ENCODE measurements at places on chromosomes 11 and 22.
A peak's percentile ranks its signal among the peaks of the same experiment; 100 is the strongest.

DNA sequence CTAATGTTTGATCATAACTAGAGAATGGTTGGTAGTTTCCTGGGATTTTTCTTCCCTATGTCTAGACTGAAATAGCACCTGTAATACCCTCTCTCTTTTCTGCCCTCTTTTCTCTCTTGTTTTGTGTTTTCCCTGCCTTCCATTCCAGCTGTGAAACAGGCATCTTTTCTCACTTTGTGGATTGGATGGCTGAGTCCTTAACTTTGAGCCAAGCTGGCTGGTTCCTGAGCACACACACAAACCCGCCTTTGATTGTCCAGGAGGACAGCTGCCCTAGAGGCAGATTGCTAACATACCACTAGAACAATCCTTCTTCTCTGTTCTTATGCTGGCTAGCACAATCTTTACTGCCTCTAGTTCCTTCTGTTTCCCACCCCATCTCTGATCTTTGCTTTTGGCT lies 17.7 kb downstream of the CTNND1 start:
- no peak for DNase-seq

- DNase-seq, result no peak
Measured at GRCh38 chr22:23527971-23528740, 51.9 kb downstream of the IGLL1 start.

DNA sequence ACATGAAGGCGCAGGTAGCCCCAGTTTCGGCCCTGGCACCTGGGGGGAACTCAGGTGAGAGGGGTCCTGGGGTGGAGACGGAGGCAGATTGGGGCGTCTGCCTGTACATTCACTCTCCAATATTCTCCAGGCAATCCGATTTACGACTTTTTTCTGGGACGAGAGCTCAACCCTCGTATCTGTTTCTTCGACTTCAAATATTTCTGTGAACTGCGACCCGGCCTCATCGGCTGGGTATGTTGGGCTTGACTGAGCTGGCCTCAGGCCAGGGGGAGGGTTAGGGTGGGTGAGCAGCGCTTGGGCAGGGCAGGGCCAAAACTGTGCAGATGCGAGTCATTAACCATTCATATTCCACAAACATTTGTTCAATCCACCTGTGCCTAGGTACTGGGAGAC lies 1.7 kb downstream of the TM7SF2 start:
- no peak for DNase-seq

DNA sequence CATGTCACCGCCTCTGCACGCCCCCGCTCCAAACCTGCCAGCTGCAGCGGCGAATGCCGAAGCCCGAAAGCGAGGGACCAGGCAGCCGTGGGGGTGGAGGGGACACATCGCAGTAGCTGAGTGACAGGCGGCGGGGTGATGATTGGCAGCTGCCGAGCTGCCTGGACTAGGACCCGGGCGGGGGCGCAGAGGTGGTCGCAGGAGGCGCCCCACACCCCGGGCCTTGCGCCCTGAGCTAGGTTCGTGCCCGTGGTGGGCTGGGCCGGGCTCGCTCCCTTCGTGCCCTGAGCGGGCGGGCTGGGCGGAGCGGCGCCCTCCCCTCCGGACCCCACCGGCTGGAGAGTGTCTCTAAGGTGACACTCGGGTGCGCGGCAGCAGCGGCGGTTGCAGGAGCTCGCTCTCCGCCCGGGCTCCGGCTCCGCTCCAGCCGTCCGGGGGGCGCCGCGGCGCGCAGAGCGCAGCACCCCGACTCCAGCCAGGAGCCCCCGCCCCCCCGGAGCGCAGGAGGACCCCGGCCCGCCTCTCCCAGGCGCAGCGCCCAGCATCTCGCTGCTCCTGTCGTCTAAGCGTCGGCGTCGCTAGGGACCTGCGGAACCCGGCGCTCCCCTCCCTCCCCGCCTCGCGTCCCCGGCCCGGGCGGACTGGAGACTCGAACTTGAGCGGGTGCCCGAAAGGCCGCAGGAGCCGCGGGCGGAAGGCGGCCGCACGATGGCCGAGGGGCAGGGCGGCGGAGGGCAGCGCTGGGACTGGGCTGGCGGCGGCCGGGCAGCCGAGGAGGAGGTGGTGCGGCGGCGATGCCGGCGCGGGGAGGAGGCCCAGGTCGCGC lies 14.5 kb upstream of the DGKZ start:
- DNase-seq, result no peak

DNA sequence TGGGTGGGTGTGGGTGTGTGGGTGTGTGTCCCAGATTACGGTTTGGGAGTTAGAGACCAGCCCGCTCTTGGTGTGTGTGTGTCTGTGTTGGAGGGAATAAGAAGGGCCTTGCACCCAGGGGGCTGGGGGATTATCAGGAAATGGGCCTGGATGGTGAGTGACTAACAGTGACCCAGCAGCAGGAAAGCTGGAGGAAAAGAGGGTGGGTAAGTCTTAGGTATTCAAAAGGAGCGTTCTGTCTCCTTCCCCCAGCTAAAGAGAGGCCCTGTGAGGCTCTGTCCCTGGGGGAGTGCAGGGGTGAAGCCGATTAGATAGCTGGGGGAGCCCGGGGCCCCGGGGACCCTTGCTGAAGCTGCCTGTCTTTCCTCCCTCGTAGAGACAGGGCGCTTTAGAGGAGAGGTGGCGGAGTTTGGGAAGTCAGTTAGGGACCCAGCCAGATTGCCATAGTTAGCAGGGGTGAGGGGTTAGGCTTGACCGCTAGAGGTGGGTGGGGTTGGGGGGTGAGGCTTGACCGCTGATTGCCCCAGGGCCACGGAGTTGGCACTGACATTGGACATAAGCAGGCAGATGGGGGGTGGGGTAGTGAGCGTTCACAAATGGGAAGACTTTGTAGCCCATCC lies 1.5 kb downstream of the OAF start:
- no peak for DNase-seq

DNA sequence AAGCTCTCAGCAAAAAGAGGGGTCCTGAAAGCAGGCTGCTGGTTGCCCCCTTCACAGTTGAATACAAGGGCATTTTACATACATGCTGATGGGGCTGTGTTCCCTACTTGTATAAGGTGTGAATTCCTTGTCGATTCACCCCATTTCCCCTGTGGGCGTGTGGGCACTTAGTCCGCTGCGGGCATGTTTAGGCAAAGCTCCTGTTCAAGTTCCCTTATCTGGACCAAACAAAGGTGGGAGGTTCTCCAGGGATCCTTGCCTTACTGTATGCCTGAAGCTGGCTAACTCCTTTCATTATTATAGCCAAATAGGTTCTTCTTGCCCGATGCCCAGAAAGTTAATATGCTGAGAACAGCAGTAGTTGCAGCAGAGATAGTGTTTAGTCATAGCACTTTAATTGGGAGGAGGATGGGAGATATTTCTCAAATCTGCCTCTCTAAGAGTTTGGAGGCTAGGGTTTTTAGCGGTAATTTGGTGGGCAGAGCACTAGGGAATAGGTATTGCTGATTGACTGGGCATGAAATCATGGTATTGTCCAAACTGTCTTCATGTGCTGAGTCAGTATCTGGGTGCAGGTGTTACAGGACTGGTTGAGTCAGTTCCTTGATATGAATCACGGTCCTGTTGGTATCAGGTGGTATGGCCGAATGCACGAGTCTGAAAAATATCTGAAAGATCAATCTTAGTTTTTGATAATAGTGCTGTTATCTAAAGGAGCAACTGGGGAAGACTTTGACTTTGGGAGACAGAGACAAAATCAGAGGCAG lies 32.7 kb downstream of the METTL15 start:
- DNase-seq, result no peak

DNA sequence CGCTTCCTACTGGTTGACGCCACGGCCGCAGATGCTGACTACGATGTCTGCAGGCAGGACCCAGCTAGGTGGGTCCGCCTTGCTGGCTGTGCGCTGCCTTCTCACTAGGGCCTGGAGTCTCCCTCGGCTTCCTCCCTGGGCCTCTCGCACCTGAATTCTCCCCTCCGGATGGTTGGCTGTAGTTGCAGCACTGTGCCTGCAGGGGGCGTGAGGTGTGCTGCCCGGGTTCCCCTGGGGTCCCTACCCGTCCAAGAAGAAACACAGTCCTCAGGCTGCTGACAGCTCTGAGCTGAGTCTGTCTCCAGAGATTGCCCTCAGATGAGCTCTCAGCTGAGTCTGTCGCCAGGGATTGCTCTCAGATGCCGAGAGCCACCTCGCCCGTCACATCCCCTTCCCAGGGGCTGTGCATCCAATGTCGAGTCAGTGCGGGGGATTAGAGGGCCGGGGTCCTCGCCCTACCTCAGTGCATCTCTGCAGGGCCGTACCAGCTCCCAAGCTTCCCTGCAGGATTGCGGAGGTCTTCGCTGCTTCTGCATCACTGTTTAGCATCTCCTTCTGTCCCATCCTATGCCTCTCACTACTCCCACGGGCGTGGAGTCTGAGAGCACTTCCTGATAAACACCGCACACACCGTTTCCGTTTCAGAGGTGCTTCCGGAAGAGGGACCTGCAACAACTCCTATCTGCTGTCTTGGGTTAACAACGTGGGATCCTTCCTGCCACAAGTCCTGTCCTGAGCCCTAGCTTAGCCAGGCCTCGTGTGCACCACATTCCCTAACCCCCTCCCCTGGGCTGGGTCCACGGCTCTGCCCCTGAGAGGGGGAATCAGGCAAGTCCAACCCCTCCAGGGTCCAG lies 196.9 kb downstream of the CSNK2A3 start:
- peak; percentile 33 for DNase-seq

DNA sequence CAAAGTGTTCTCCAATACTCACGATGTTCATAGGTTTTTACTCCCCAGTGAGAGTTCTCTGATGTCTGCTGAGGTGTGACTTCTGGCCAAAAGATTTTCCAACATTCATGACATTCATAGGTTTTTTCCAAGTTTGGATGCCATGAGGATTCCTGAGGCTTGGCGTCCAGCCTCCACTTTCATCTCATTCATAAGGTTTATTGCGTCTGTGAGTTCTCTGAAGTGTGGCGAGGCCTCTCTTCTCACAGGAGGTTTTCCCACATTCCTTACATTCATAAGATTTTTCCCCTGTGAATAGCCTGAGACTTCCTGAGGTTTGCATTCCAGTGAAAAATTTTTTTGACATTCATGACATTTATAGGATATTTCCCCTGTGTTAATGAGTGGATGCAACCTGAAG lies 1014.1 kb downstream of the LRRC4C start:
- DNase-seq, result no peak

- no peak for DNase-seq
Measured at GRCh38 chr11:96088914-96089313, 165.0 kb upstream of the MTMR2 start.

DNA sequence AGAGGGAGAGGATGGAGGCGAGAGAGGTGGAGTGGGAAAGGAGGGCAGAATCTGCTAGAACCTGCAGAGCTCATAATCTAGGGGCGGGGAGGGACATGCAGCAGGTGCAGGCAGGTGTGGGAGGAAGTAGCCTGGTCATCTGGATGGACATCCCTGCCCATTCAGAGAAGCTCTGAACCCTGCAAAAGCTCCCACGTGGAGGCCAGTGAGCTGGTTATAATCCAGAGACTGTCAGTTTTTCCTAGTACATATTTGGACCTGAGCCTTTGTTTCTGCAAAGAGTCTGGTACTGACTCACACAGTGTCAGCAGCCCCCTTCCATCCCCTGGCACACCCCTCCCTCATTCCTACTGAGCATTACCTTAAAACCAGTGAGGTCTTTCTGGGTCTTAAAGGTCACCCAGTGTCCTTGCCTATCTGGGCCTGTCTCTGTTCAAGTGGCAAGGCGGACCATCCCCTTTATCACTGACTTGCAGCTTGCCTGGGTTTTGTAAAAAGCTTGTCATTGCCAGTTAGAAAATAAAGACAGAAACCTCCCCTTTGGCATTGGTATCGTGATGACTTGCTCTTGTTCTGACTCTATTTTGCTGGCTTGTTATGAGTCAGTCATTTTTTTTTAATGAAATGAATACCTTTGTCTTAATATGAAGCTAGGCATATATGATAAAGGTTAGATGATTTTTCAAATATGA lies 26.1 kb downstream of the PTPRJ start:
- peak; percentile 48 for DNase-seq

DNA sequence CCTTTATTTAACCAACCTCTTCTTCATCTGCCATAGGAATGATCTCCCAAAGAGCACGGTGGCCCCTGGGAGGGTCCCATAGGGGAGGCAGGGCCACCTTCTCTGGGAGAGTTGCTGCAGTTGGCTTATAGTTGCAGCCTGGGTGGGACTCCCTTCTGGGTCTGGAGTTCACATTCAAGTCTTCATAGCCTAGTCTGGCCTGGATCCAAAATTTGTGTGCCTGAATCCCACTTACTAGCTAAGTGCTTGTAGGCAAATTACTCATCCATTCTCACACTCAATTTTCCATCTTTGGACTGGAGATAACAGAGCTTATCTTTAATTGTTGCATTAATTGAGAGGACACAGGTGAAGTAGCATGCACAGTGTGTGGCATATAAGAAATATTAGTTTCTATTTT lies 163.6 kb downstream of the GRIK4 start:
- no peak for DNase-seq

DNA sequence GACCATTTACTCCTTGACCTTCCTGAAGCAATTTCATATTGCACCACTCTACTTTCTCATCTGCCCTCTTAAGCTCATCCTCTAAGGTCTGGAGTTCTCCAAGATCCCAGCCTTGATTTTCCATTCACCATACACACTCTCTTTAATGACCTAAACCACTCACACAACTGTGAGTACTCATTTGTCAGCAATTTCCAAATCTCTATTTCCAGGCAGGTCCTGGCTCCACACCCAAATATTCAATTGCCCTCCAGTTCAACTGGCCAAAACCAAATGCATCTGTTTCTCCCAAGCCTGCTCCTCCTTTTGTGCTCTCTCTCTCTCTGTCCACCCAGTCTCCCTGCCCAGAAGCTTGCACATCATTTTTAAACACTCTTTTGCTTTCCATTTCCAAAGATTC lies 39.6 kb downstream of the NEU3 start:
- no peak for DNase-seq

GRCh38 chr11:9664276-9665171 lies 647 bp downstream of the SWAP70 start:
- DNase-seq, result no peak

DNA sequence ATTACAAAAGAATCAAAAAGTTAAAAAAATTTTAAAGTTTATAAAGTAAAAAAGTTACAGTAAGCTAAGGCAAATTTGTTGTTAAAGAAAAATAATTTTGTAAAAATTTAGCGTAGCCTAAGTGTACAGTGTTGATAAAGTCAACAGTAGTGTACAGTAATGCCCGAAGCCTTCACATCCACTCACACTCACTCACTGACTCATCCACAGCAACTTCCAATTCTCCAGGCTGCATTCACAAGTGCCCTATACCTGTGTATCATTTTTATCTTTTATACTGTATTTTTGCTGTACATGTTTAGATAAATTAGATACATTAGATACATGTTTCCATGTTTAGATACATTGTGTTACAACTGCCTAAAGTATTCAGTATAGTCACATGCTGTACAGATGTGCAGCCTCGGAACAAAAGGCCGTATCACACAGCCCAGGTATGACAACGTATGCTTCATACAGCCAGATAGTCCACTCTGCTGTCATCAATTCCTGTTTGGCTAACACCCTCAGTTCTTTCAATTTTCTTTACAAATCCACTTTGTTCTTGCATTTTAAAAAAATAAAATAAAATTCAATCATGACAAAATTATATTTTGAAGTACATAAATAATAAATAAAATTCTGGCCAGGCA lies 80.7 kb downstream of the RBFOX2 start:
- no peak for DNase-seq

DNA sequence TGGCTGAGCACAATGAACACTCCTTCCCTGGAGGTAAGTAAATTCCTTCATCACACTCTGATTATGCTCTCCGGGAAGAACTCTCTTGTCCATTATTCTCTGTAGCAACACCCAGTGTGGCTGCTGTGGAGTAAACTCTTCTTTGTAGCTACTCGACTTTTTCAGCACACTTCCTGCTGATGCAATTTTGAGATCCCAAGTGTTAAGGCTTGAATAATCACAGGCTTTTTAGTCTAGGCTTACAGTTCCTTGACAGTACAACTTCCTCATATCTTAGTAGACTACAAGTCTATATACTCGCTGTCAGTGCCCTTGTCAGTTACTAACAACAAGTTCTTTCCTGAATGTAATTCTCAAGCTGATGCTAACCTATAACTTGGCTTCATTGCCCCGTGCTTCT lies 301.8 kb upstream of the API5 start:
- DNase-seq, result no peak

Measured in activated CD4-positive, alpha-beta T cell treated with anti-CD3 and anti-CD28 coated beads, Interleukin-2, amount 50 U/mL, for 24 hours (primary cell).